ENCODE measurements at places on chromosomes 4 and X. TPM values are rescaled to one million over a fixed set of nuclear protein-coding genes. Genes with fewer than 3 reads are reported as not detected.

XG gene
- 0.06 TPM for total RNA-seq

PAGE1 gene
- total RNA-seq = 0.41 TPM

HEPH gene
- total RNA-seq = 0.85 TPM

WDR45 gene
- total RNA-seq = 57.6 TPM

CT47A7 gene
- not detected for total RNA-seq

CENPE gene
- 17.0 TPM for total RNA-seq

KDR gene
- not detected for total RNA-seq

PDCL2 gene
- total RNA-seq = not detected

FAM184B gene
- total RNA-seq = not detected

AFAP1 gene
- total RNA-seq = 45.6 TPM

GRPR gene
- total RNA-seq = not detected

KIAA0232 gene
- total RNA-seq = 15.1 TPM

- DNase-seq = no peak
These were observed 299.2 kb downstream of the IDS start for GRCh38 chrX:149205937-149206336.

GRCh38 chr4:140466146-140466545, 31.9 kb downstream of the MGAT4D start:
- DNase-seq = no peak

- DNase-seq = peak; percentile 16
These were observed 33.5 kb downstream of the TAF7L start for GRCh38 chrX:101257448-101258258.

- no peak for DNase-seq
These were observed 28.2 kb upstream of the CENPU start for GRCh38 chr4:184762100-184762499.

- DNase-seq = no peak
These were observed 57.8 kb upstream of the PLAC8 start for GRCh38 chr4:83172371-83172770.

DNA sequence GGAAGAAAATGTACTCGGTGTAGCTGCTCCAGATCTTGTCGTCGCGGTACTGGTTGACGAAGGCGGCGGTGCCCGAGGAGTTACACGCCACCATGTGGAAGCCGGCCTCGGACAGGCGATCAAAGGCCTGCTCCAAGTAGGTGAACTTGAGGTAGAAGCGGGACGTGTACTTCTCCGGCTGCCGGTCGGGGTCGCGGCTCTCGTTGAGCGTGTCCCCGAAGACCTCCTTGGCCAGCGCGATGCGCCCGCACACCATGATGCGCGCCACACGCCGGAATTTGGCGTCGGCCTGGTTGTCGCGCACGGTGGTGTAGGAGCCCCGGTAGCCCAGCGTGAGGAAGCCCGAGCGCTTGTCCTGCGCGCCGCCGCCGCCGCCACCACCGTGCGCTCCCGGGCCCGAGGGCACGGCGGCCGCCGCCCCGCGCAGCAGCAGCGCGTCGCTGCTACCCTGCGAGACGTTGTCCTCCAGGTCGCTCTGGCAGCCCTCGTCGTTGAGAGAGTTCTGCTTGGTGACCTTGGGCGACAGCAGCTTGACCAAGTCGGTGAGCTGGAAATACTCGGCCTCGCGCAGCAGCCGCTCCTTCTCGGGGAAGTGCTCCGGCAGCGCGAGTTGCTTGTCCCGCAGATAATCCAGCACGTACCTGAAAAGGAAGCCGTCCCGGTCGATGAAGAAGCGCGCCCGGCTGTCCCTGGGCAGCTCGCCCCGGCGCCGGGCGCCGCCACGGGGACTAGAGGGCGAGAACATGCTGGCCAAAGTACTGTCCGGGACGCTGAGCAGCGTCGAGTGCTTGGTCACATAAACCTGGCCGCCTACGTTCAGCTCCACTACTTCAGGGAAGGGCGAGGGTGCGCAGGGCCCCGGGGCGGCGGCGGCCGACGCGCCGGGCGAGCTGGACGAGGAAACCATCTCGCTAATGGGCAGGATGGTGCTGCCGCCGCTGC, 775 bp downstream of the KCTD8 start:
- peak; percentile 14 for DNase-seq

DNA sequence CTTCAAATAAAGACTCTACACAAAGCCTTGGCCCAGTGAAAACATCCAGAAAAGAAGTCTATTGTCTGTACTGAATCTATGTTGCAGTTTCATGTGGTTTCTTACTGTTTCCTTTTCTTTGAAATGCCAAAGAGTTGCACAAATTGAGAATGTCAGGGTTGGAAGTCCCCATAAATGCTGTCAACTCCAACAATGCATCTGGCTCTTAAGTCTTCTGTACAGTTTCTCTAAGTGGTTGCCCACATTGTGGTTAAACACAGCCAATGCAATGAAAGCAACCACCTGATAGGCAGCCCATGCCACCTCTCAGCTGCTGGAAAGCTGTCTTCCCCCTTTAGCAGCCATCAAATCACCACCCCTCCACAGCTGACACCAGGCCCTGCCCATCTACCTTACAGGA, 67.2 kb upstream of the C1GALT1C1 start:
- DNase-seq = no peak

DNA sequence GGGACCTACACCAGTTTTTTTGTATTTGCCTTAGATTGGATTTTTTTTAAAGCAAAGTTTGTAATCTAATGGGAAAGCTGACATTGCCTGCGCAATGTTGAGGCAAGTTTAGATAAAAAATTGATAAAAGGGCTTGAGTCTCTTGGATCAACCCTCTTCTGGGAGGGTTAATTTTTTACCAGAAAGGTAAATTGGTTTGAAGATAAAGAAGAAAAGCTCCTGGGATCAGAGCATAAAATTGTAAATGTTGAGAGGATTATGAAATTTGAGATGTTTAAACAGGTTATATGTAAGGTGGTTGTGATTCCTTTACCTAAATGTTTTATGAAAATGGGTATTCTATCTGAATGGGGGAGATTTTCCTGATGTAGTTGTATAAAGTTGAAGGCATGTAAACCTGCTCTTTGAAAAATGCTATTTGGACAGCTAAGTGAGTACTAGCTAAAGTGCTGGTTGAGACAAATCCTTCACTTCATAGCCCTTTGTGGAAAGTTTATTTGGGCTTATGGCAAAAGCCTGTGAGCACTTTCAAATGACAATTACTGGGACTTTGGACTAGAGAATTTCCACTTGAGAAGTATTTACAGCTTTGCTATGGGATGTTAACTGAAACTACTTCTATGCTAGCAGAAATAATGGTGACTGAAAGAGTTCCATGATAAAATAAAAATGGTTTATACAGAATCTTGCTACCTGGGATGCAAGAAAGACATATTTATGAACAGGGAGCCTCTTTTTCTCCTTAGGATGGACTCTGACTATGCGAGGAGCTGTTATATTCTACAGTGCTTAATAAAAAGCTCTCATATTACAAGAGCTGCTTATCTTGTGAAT, 56.2 kb downstream of the UGT2B10 start:
- DNase-seq = no peak

GRCh38 chr4:76235407-76235806, 16.1 kb upstream of the FAM47E start:
- no peak for DNase-seq

DNA sequence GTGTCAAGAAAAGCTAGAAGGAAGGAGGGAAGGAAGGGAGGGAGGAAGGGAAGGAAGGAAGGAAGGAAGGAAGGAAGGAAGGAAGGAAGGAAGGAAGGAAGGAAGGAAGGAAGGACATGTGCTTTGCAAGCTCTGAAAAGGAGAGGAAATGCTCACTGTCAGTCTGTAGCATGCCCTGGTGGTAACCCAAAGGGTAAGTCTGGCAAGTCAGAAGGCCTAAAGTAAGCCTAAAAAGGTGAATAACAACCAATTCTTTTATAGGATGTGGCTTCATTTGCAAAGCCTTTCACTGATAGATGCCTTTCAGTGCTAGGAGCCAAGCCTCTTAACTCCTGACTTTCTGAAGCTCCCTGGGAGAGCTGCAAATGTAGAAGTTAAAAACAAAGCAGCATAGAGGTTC, 542.6 kb downstream of the CFAP47 start:
- no peak for DNase-seq

DNA sequence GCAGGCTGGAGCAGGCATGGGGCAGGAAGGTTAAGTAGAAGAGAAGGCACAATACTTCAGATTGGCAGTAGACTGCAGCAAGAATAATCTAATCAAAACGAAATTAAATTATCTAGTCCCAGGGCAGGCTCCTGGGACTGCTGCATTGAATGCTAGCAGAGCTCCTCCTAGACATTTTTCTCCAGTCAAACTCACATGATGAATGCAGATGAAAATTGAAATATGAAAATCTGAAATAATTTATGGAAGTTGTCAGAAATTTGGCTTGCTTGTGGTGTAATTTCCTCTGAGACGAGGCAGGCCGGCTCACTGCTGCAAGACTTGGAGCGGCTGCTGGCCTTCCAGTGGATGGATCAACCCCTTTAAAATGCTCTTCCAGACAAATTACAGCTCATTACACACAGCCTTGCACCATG, 78.0 kb upstream of the TMEM33 start:
- no peak for DNase-seq

- no peak for DNase-seq
These were observed 480 bp upstream of the RADX start for GRCh38 chrX:106611317-106611678.

DNA sequence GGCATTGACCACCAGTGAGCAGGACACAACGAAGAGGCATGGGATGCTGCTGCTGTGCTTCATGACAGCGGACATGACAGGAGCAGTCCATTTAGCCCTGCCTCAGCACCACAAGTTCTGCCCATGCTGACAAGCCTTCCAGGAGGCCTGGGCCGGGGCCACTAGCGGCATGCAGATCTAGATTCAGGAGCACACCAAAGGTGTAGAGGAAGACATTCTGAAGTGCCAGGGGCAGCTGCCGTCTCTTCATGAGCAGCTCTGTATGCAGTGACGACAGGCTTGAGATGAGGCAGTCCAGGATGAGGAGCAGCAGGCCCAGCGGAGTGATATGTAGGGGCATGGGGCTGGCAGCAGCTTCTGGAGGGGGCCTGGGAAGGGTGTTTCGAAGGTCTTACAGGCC, 38.5 kb upstream of the SLC4A4 start:
- no peak for DNase-seq

DNA sequence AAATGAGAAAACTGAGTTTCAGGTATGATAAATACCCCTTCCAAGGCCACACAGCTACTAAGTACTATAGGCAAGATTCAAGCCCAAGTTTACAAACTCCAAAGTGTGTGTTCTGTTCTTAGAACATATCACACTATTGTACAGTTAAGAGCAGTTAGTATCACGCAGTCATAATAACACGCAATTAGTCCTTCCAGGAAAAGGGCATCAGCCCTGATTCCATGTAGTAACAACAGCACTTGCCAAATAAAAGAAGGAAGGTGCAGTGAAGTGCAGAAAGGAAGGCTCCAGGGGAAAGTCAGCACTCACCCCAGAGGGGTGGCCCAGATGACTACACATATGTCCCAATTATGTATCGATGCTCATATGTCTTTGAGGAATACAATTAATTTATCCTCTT, 4.4 kb downstream of the TASL start:
- no peak for DNase-seq

- no peak for DNase-seq
These were observed 280.5 kb upstream of the EDA2R start for GRCh38 chrX:66919280-66919832.

GRCh38 chrX:53374222-53374820, 48.1 kb downstream of the SMC1A start:
- DNase-seq = no peak

GRCh38 chr4:6071191-6071958, 53.1 kb upstream of the C4orf50 start:
- no peak for DNase-seq

GRCh38 chr4:112894480-112894879, 155.0 kb upstream of the ANK2 start:
- DNase-seq = no peak

DNA sequence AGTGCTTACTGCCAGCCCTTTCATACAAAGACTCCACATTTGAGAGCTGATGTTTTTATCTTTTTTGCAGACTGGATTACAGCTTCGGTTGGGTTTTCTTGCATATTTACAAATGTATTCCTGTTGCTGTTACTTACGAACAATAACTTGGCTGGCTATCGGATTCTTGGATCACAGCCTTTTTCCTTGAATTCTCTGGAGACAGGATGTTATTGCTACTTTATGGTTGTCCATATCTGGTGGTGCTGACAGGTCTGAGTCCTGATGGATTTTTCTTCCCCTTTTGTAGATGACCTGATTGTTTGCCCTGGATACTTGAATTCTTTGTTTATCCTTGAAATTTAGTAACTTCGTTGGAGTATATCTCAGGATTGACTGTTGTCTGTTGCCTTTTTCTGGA, 77.7 kb downstream of the PDK3 start:
- DNase-seq = no peak

DNA sequence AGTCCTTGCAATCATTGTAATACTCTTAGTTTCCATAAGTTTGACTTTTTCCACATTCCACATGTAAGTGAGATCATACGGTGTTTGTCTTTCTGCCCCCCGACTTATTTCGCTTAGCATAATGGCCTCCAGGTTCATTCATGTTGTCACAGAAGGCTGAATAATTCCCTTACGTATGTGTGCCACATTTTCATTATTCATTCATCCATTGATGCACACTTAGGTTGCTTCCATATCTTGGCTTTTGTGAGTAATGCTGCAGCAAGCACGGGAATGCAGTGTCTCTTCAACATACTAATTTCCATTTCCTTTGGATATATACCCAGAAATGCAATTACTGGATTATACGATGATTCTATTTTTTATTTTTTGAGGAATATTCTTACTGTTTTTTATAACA, 22.0 kb upstream of the VEGFC start:
- no peak for DNase-seq

GRCh38 chrX:34288782-34289181, 156.7 kb upstream of the FAM47A start:
- peak; percentile 30 for DNase-seq

DNA sequence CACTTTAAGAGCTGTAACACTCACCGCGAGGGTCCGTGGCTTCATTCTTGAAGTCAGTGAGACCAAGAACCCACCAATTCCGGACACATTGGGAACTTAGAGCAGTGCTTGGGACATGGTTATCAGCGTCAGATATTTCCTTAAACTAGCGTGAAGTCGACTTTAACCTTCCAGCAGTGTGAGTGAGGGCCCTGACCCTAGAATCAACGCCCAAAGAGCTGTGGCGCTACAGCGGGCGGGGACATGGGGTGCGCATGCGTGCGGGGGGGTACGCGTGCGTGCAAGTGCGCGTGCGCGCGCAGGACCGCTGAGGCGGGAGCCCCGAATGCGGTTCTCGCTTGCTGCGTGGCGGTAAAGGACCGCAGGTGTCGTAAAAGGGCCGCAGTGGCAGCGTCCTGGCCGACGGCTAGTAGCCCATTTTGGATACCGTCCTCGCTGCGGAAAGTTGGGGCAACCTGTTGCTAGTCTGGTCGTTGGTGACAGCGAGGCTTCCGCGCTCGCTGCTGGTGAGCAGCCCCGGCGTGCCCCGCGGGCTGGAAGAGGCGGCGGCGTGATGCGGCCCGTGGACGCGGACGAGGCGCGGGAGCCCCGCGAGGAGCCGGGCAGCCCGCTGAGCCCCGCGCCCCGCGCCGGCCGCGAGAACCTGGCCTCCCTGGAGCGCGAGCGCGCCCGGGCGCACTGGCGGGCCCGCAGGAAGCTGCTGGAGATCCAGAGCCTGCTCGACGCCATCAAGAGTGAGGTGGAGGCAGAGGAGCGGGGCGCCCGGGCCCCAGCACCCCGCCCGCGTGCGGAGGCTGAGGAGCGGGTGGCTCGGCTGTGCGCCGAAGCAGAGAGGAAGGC, 19.8 kb upstream of the S100P start:
- peak; percentile 94 for DNase-seq
